ENCODE measurements at places on chromosomes 12 and 14.

- no peak for DNase-seq
These were observed 4.5 kb upstream of the ARF3 start for GRCh38 chr12:48961801-48962200.

DNA sequence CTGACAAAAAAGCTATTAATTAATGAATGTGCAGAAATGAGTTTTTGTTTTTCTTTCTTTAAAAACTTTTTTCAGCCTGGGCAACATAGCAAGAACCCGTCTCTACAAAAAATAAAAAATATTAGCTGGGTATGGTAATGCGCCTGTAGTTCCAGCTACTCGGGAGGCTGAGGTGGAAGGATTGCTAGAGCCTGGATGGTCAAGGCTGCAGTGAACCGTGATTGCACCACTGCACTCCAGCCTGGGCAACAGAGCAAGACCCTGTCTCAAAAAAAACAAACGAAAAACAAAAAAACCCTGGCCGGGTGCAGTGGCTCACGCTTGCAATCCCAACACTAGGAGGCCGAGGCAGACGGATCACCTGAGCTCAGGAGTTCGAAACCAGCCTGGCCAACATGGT lies 7.9 kb downstream of the GIT2 start:
- DNase-seq = no peak

DNA sequence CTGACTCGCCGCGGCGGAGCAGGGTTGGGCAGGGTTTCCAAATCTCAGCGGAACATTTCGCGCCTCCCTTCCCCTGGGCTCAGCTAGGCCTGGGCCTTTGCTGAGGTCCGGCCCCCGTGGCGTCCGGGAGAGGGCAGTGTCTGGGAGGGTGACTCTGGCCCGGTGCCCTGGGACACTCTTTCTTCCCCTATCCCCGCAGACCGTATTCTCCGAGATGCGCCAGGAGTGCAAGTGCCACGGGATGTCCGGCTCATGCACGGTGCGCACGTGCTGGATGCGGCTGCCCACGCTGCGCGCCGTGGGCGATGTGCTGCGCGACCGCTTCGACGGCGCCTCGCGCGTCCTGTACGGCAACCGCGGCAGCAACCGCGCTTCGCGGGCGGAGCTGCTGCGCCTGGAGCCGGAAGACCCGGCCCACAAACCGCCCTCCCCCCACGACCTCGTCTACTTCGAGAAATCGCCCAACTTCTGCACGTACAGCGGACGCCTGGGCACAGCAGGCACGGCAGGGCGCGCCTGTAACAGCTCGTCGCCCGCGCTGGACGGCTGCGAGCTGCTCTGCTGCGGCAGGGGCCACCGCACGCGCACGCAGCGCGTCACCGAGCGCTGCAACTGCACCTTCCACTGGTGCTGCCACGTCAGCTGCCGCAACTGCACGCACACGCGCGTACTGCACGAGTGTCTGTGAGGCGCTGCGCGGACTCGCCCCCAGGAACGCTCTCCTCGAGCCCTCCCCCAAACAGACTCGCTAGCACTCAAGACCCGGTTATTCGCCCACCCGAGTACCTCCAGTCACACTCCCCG lies 3.0 kb downstream of the WNT1 start:
- no peak for DNase-seq

DNA sequence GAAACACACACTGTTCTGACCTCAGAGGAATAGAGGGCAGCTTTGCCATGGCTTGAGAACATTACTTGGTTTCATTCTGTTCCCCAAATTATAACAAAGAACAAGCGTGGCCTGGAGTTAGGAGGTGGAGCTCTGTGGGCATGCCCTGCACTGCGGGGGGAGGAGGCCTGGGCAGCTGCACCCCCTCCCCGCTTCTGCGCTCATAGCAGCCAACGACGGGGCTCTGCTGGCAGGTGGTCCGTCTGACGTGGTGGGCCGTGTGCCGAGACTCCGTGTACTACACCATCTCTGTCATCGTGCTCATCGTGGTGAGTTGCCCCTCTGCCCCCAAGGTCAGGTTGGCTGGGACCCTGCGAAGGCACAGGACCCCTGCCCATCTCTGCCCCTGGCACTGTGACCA lies 70.4 kb upstream of the RIN3 start:
- DNase-seq = no peak

All from skeletal muscle cell (primary cell).